Endodermal cell (in vitro differentiated cells): ENCODE measurements at places on chromosomes 4 and X. TPM values are rescaled to one million over a fixed set of nuclear protein-coding genes. Genes with fewer than 3 reads are reported as not detected.

- DNase-seq, result no peak
- no peak overlapping the region for H3K4me3 ChIP-seq
- no peaks in the 10 kb centered on the region for H3K27me3 ChIP-seq
- no peaks in the 10 kb centered on the region for H3K4me1 ChIP-seq
Observed at GRCh38 chrX:69139516-69139915, 25.7 kb downstream of the PJA1 start.

The CCDC160 gene
- 1.2 to 2.9 TPM (median 2.9 TPM) in 3 replicates for total RNA-seq

DNA sequence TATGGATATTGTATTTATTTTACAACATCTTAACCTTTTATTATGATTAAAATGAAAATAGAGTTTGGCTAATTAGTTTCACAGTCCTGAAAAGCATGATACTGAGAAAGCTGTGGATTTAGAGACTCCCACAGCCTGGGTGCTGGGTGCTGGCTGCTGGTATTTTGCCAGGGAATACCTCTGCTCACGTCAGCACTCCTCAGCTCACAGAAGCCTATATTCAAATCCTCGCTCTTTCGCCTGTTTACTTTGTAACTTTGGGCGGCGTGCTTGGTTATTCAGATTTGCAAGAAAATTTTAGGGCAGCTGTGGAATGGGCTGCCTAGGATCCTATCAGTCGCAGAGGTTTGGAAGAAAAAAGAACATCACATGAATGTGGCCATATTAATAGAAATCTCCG, 261.8 kb downstream of the DCTD start:
- no peaks in the 10 kb centered on the region for H3K27me3 ChIP-seq

GRCh38 chrX:71118985-71119535, 664 bp downstream of the MED12 start:
- H3K27ac ChIP-seq, result no peak overlapping the region
- H3K36me3 ChIP-seq, result peaks cover 34% of the 10 kb centered on the region
- DNase-seq, result no peak
